Colonic mucosa (tissue), 4 donors: ENCODE measurements at places on chromosomes 3 and 15. TPM values are rescaled to one million over a fixed set of nuclear protein-coding genes. Genes with fewer than 3 reads are reported as not detected.
A peak's percentile ranks its signal among the peaks of the same experiment; 100 is the strongest.

Gene ACKR4
- total RNA-seq = 0.90 TPM

Gene FSTL1
- 81.8 TPM for total RNA-seq

Gene GOLGA8J
- not detected for total RNA-seq

Gene RGMA
- 12.4 TPM for total RNA-seq

Gene ARHGEF3
- total RNA-seq = 10.2 TPM

Gene TLR9
- 0.25 TPM for total RNA-seq

Gene CAPN3
- 6.8 TPM for total RNA-seq

GRCh38 chr15:28243399-28243798 is 78.6 kb downstream of the HERC2 start:
- DNase-seq = no peak

DNA sequence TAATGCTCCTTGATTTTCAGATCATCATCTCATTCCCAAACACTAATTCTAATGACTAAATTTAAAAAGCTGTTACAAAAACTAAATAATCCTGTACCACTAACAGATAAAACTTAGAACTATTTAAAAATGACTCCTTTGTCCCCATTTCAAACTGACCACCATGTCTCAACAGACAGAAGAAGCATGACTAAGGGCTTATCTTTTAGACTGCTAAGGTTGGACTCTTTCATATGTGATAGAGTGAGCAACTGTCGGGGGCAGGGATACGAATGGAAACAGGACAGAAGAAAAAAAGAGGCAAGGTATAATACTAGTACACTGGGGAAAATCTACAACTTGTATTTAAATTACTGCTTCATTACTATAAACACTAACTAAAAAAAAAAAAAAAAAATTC is 23.3 kb downstream of the SNX4 start:
- no peak for DNase-seq

DNA sequence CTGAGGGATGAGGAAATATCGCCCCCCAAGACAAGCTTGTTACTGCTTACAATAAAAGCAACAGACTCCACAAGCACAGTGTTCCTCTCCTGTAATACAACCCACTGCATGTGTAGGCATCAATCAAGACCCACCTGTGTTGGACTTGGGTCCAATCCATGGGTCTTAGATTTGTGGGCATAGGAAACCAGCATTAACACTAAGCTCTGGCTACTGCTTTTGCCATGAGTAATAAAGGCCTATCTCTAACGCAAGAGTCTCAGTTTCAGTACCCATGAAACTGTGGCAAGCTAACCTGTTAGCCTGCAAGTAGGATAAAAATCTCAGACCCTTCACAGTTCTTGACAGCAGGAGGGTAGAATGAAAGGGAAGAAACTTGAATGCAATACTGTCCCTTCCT is 5.2 kb upstream of the EIF1B start:
- DNase-seq = no peak

DNA sequence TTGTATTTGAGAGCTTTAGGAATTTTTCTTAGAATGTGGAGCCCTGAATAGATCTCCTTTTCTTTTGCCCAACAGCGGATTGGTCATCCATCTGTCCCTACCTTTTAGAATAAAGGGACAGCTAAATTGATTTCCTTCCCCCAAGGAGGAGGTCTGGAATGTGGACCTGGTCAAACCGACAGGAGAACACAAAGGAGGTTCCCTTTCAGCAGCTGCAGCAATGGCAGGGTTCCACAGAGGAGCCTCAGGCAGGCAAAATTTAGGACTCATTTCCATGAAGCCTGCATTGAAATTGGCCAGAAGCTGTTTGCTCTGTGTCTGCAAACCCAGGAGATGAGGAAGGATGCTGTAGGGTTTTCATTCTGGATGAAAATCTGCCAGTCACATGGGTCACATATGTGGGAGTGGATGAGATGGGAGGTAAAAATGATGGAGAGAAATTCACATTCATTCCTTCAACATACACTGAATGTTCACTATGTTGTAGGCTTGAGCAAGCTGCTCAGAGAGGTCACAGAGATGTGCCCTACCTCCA is 77.3 kb downstream of the LRTM1 start:
- DNase-seq = no peak

GRCh38 chr3:62187022-62187431 is 186.3 kb downstream of the FEZF2 start:
- DNase-seq = no peak

GRCh38 chr3:180802837-180803236 is 109.6 kb upstream of the FXR1 start:
- DNase-seq = no peak

GRCh38 chr3:53236112-53236841 is 19.5 kb downstream of the TKT start:
- DNase-seq = peak; percentile 62
